ENCODE measurements at places on chromosomes 6 and 20. TPM values are rescaled to one million over a fixed set of nuclear protein-coding genes. Genes with fewer than 3 reads are reported as not detected.

DNA sequence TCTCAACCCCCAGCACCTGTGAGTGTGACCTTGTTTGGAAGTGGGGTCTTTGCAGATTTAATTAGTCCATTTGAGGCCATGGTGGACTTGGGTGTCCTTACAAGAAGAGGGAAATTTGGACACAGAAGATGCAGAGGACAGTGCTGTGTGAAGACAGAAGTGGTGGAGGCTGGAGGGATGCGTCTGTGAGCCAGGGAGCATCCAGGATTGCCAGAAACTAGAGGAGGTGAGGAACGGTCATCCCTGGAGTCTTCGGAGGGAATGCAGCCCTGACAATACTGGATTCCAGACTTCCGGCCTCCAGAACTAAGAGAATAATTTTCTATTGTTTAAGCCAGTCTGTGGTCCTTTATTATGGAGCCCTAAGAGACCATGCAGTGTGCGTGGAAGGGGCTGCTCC, 22.9 kb upstream of the NPBWR2 start:
- no peak for DNase-seq

DNA sequence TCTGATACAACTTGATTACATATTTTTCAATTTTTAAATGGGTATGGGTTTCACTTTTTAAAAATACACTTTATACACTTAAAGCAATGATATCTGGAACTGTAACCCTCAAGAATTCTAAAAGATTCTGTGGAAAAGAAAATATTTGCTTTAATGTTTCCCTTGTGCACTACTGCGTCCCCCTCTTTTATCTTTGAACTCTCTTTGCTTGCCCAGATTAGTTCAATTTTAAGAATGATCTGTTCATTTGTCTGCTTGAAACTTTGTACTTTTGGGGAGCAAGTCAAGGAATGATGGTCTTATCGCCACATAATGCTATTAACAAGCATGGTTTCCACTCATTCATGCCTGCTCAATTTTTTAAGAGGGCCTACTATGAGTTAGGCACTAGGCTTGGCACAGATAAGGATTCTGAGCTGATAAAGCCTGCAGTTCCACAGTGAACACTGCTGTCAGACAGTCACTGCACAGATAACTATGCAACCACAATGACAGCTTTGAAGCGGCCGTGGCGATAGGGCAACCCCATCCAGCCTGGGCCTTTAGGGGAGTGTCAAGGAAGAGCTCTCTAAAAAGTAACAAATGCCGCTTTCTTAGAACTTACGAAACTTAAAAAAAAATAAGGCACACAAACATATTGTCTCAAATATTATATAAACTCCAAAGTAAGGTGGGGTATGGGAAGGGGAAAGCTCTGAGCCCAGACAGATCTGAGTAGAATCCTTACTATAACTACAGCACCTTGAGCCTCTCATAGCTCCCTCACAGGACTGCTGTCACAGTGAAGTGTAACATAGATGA, 29.7 kb downstream of the FYN start:
- DNase-seq, result no peak

Gene TP53TG5
- polyA plus RNA-seq, result 0.89 TPM

DNA sequence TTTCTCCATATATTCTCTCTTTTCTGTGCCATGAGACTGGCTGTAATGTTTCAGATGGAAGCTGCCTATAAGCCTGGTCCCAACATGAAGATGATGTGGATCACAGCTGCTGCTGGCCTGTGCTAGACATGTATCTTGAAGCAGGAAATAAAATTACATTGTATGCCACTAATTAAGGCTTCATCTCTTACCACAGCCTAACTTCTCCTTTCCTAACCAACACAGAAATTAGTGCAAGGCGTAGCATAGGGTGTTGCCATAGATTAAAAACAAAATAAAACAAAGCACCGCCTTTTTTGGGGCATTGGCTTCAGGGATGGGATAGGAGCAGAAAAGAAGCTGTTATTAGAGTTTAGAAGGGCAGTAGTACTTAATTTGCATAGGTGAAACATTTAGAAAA, 4.7 kb upstream of the SLC17A4 start:
- DNase-seq, result no peak

Gene POLR1C
- 14.6 TPM for polyA plus RNA-seq
